DMS79 treated with DMSO at 0.1 percent for 48 hours (cell line): ENCODE measurements at places on chromosomes 12 and 14.

GRCh38 chr14:61997161-61997560, 234.9 kb downstream of the SNAPC1 start:
- DNase-seq: no peak

DNA sequence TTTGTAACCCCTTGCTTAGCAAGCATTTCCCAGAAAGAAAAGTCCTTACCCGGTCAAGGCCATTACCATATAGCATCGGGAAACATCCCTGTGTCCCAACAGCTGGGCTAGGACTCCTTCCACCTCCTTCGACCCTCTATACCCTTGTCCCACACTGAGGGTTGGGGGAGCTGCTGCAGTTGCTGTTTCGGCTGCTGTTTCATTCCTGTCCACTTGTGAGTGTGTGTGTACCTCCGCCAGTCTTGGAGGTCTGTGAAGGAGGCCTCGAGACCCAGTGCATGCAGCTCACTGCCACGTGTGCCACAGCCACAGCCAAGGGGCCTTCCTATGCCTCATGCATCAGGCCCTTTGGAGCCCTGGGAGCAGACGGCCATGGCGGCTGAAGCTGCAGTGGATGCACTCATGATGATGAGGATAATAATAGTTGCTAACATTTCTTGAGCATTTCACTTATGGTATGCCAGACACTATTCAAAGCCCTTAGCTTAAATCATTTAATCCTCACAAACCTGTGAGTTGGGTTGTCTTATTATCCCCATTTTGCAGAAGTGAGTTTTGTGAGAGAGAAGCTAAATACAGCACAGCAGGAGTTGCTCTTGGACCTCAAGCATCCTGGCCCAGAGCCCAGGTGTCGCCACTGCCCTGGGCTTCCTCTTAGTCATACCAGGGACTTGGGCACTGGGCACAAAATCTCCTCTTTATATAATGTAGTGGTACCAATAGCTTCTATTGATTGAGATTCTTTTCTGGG, 156.5 kb downstream of the PRKCH start:
- DNase-seq: no peak

DNA sequence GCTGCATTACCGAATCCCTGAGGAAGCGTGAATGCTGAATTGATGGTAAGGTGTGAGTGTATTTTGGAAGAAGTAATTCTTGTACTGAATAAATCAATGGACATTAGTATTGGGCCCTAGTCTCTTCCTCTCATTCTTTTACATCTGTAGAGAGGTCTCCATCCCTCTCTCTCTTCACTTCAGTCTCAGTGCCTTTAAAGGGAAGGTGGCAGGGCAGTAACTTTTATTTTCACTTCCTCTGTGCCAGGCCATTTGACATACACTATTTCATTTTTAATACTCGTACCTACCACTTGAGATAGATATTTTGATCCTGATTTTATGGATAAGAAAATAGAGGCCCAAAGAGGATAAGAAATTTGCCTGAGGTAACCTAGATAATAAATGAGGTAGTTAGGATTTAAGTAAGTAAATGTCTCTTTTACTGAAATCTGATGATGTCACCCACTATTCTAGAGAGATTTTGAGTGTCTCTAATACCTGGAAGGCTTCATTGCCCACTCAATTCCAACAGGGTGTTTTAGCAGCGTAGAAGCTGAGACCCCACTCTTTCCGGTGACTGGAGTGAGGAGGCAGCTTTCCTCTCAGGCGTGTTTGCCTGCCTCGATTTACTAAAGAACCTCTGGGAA, 177.9 kb upstream of the PRICKLE1 start:
- no peak for DNase-seq

- DNase-seq: no peak
These were observed 6.5 kb downstream of the AHNAK2 start for GRCh38 chr14:104971447-104972240.

DNA sequence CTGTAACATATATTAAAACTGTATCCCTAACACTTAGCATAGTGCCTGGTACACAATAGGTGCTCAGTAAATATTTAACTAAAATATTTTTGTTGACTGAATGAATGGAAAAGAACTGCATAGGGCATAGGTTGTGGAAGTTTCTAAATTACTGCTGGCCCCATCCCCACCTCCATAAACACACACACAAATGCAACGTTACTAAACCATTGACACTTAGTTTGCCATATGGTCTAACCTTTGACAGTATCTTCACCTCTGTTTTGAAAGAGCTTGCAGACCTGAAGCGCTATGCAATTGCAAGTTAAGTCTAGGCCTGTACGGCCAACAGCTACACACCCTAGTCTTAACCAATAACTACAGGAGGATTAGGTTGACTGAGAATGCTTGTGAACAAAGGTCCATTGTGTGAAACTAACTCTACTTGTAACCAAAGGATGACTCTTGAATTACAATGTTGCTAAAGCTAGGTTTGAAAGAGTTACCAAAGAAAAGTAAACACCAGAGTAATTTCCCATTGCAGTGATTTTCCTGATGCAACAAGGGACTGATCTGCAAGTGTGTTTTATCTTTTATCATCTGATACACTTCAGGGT, 924 bp upstream of the MANSC1 start:
- DNase-seq: no peak

GRCh38 chr12:53045696-53046045, 4.2 kb upstream of the TNS2 start:
- no peak for DNase-seq

- no peak for DNase-seq
These were observed 77.2 kb downstream of the BAZ1A start for GRCh38 chr14:34797747-34798583.

- no peak for DNase-seq
These were observed 10.2 kb downstream of the TRPV4 start for GRCh38 chr12:109822951-109823411.

DNA sequence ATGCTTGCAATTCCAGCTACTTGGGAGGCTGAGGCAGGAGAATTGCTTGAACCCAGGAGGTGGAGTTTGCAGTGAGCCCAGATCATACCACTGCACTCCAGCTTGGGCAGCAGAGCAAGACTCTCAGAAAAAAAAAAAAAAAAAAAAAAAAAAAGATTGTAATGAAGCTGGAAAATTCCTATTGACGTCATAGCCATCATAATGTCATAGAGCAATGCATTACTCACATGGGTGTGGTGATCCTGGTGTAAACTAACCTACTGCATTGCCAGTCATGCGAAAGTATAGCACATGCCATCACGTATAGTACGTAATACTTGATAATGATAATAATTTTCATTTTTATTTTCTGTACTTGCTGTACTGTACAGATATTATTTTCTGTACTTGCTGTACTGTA, 42.7 kb upstream of the NID2 start:
- no peak for DNase-seq

DNA sequence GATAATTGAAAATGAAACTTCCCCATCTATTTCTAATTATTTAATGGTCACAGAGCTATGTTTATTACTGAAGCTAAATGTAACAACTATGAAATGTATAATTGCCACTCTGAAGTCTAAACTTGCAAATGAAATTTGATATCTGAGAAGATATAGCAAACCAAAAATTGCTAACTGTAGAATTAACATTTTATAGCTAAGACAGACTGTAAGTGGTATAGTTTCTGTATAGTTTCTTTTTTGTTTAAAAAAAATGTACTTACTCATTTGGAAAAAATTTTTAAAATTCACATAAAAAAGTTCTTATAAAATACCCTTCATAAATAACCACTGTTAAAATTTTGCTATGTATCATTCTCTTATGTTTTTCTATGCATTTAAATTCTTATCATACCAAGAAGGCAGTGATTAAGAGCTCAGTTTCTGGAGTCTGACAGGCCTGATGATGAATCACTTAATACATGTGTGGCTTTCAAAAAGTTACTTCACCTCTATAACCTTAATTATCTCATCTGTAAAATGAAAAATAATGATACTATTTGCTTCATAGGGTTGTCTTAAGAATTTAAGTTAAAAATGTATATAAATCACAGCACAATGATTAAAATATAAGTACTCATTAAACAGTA, 214.7 kb upstream of the GARIN2 start:
- no peak for DNase-seq

- no peak for DNase-seq
These were observed 181.5 kb upstream of the ARHGAP5 start for GRCh38 chr14:31895646-31896045.

GRCh38 chr14:37974421-37974820, 233.3 kb upstream of the SSTR1 start:
- DNase-seq: no peak

DNA sequence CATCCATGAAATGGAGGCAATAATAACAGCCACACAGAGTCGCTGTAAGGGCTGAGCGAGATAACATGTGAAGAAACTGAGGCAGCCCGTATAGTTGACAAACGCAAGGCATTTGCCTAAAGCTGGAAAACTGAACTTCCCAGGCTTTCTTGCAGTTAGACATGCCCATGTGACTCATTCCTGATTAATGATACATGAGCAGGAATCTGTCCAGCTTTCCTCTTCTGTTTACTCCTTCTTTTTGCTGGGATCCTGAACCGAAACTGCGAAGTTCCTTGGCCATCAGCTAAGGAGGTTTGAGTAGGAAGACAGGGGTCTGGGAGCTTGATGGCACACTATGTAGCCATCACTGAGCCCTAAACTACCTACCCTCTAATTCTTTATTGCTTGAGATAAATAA, 52.2 kb downstream of the ST8SIA1 start:
- no peak for DNase-seq

DNA sequence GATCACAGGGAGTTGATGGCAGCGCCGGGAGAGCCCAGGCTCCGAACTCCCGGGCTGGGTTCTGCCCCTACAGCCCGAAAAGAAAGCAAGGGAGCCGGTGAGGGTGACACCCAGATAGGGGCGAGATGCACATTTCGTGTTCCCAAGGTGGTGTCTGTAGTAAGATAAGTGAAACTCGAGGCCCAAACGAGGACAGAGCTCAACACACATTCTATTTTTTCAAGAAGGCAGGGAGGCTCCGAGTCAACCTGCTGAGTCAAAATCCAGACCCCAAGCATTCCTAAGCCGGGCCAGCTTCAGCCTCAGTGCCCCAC, 24.2 kb upstream of the YY1 start:
- no peak for DNase-seq
